ENCODE measurements at places on chromosomes 2 and 18.
A peak's percentile ranks its signal among the peaks of the same experiment; 100 is the strongest.

DNA sequence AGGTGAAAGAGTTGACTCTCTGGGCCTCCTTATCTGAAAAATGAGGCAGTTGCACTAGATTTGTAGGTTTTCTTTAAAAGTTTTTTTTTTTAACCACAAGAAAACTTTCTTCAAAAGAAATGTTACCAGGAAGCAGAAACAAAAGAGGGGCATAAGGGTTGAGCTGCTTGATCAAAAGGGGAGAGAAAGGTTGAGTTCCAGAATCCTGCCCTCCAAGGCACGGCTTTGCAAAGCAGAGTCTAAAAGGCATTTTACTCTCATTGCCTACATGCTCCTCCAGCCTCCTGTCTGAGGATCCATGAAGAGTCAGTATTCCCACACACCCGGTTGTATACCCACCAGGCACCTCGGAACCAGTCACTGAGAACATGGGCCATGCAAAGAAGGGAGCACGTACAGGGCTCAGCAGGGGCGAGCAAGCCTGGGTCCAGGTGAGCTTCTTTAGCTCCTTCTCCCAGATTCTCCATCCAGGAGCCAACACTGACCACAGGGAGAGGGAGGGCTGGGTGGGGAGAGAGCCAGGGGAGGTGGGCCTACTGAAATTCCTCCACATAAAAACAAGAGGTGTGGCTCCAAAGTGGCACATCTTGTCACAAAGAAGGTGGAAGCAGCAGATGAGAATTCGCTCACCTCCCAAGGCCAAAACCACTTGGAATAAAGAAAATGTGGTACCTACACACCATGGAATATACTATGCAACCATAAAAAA is 116.0 kb upstream of the EPC2 start:
- no peak for DNase-seq

DNA sequence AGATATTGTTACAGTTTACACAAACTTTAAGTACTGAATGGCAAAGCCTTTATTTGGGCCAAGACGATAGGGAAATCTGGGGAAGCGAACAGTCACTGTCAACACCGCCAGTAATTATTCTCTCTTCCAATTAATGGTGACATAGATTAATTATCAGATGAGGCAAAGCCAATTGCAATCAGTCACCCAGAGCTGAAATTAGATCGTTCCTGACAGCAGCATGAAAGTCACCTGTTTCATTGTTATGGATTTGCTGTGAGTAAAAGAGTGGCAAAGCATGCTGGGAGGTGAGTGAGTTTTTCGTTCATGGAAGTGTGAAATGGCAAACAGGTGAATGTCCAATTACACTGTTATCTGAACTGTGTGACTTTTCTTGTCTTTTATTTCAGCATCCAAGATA is 164.8 kb upstream of the KLHL14 start:
- DNase-seq, result no peak

DNA sequence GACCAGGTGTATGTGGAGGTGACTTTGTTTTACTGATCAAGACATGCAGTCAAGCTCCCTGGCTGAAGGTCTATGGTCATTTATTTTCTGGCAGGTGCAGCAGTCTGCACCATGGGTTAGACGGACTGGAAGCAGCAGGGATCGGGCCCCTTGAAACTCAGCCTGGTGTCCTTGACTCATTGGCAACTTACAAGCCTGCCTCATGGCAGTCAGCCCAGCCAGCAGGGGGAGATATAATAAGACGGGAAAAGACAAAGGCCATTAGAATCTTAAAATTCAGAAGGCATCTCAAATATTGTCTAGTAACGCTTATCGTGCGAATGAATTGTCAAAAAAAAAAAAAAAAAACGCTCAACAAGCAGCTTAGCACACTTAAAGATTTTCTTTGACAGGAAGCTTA is 308.2 kb downstream of the EN1 start:
- DNase-seq, result no peak

DNA sequence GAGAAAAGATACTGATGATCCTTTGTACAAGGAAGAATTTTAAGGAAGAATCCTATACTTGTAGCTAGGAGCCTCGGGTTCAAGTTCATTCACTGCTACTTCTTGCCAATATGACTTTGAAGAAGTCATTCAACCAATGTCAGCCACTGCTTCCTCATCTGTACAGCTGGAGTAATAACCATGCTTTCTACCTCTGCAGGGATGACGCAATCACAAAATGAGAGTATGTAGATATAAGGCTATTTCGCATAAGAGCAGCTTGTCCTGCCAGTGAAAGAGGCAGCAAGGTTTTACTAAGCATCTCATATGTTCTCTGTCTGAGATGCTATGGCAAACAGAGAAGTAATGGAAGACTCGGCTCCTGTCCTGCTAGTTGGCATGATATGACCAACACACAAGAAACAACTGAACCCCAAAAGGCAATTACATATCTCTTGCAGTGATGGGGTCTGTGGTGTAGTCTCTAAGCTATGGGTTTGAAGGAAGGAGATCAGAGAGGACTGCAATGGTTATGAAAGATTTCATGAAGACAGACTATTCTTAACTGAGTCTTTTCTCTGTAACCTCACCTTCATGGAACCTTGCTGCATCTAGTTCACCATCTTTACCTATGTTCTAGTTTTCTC is 9.2 kb downstream of the AAK1 start:
- no peak for DNase-seq

- DNase-seq, result no peak
These were observed 204.2 kb downstream of the MBD2 start for GRCh38 chr18:54020156-54020745.

- no peak for DNase-seq
These were observed 177.1 kb upstream of the HDAC4 start for GRCh38 chr2:239577935-239578334.

- no peak for DNase-seq
These were observed 11.4 kb downstream of the MALL start for GRCh38 chr2:110104025-110104771.

GRCh38 chr2:48482769-48483168 is 47.2 kb upstream of the STON1 start:
- no peak for DNase-seq

DNA sequence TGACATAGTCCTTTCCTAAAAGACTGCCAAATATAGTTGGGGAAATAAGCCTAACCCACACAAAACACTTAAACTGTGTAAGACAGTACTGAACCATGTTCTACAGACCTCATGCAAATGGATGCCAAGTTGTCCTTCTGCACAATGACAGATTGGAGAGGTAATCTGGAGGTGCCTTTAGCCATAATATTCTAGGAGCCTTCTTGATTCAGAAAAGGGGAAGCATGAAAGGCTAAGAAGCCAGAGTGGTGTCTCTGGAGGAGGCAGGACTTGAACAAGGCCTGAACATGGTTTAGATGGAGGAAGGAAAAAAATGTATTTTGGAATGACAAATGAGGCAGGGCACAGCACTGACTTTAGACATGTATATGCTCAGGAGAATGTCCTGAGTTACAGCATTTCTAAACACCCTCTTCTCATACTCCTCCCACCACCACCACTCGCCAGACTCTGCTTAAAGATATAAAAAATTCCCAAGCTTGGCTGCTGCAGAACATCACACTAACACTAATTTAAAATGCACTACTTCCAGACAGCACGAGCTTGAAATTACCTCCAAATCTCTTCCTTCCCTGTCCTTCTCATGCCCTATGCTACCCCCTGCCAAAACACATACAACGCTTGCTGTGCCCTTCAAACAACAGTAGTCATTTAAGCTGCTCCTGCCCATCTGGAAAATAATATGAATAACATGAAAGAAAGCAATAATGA is 110.4 kb downstream of the ANKRD44 start:
- no peak for DNase-seq

GRCh38 chr2:47530105-47530760 is 127.3 kb downstream of the MSH2 start:
- DNase-seq, result no peak

GRCh38 chr2:164558450-164558849 is 62.8 kb downstream of the GRB14 start:
- no peak for DNase-seq

- no peak for DNase-seq
These were observed 1995.2 kb upstream of the PIK3C3 start for GRCh38 chr18:39959839-39960238.

- no peak for DNase-seq
These were observed 50.0 kb upstream of the ITGA4 start for GRCh38 chr2:181407171-181407570.

DNA sequence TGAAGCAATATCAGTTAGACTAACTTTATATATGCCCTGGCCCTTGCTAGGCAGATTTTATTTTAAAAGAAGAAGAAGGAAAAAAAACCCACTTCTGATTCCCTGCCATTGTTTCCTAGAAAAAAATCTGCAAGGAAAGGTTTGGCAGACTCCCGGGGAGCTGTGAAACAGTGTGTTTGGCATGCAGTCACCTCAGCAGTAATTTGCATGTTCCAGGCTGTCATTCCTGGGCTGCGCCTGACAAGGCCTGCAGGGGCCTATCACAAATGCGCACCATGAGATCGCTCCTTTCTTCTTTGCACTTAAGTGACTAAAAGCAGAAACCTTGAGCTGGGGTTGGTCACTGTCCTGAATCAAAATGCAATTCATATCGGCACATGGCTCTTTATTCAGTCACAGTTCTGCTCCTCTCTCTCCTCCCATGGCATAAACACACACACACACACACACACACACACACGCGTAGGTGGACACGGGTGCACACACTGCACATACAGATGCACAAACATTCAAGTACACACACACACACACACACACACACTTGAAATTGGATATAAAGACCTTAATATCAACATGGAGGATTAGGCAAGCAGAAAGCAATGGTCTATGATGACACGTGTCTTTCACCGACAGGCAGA is 172.8 kb downstream of the MYT1L start:
- DNase-seq, result no peak

DNA sequence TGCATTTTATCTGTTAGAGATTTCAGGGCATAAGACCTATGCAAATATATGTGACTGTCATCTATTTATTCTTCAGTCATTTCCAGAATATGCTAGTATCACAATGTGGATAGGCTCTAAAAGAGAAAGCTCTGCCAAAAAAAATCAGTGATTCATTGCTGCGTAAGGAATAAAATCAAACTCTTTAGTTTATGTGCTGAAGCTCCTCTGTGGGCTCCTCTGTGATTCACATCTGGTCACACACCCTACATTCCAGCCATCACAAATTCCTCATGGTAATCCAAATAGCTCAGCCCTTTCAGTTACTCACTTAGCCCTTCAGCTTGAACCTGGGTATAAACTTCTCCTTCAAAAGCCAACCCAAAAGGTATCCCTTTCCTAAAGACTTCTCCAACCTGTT is 21.4 kb downstream of the DLGAP1 start:
- DNase-seq, result no peak

DNA sequence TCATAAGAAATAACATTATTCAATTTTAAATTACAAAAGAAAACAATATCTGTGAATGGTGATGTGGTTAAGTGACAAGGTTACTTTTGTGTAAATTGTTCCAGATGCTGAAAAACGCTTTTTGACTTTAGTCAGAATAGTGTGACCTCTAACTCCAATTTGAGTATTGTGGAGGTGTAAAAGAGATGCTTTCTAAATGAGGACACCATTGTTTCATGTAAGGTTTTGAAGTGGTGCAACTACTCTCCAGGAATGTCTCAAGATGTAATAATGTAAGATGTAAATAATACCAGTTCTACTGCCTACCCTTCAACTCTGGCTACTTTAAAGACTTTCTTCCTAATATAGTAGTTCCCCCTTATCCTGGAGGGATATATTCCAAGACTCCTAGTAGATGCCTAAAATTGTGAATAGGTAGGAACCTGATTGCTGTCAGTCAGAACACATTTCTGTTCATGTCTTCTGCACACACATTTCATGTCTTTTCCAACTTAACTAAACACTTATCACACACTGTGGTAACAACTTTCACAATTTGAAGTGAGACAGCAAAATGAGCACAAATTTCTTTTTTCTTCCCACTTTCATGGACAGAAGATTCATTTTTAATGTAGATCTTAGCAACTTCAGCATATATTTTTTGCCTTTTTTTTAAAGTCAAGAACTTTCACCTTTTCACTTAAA is 39.1 kb upstream of the PPP1R1C start:
- DNase-seq, result no peak

DNA sequence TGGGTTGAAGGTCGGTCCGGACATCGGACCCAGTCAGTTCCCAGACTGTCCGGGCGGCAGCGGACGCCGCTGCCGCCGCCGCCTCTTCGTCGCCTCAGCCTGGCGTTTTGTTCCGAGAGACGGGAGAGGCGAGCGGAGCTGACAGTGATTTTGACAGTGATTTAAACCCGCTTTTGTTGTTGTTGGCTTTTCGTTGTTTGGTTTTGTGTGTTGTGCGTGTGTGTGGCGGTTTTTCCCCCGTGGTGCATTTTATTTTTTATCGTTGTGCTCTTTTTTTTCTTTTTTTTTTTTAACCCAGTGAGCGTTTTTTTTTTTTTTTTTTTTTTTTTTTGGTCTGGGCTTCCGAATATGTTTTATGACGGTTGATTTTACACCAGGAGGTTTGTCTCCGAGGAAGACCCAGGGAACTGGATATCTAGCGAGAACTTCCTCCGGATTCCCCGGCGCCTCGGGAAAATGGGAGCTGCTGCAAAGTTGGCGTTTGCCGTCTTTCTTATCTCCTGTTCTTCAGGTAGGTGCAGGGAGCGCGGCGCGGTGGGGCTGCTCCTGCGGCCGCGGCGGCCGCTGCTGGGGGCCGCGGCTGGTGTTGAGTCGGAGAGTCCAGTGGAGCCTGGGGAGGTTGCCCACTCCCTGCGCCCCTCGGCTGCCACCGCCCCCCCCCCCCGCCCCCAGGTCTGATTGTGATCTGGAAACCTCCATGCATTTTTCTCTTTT is at the start of gene ACVR2A:
TSS of gene ACVR2A (plus strand) at position 333 of the 714 bp plus-strand sequence. CDS start at position 457, 124 bp downstream.
- no peak for DNase-seq

GRCh38 chr2:189982780-189983394 is 79.6 kb downstream of the MSTN start:
- peak; percentile 7 for DNase-seq

DNA sequence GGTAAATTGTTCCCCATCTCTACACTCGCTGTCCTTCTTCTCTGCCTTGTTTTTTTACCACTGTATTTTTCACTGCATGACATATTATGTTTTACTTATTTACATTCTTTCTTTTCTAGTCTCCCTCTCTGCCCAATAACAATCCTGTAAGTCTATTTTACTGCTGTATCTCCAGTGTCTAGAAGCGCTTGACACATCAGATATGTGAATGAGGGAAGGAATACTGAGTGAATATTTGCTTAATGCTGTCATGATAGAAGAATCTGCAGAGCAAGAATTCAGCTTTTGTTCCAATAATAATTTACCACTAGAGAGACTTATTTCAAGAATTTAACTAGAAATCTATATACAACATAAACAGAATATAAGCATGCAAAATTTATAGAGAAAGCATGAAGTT is 99.5 kb downstream of the GALNT13 start:
- no peak for DNase-seq

DNA sequence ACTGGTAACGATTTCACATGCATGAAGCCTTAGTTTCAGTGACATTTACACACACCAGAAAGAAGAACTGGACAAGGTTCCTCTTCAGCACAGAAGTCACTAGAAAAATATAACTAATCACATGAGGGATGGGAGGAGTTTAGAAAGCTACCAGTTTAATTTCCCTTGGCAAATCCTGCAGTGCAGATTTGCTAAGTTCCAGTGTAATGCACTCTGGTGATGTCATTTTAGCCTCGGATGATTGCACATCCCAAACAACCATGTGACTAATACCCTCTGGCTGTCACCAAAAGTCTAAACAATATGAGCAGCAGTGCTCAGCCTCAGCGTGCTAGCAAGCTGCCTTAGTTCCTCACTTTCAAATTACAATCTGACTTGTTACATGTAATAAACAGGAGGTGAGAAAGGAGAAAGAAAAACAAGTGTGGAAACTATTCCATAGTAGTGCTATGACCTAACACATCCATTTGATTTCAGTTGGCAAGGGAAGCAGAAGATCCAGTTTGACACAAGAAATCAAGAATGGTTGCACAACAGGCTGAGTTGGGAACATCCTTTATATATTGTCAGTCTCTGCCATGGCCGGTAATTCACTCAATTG is 35.3 kb upstream of the PPP1CB start:
- no peak for DNase-seq

- DNase-seq, result no peak
These were observed 216.3 kb upstream of the ITGA4 start for GRCh38 chr2:181240844-181241243.

Measured in CMK (cell line).